ENCODE measurements at places on chromosomes 5 and 9.

- no peak for DNase-seq
Observed at GRCh38 chr5:72615061-72615460, 107.9 kb upstream of the ZNF366 start.

- no peak for DNase-seq
Observed at GRCh38 chr9:129781981-129782380, 21.0 kb upstream of the TOR1B start.

- DNase-seq: no peak
Observed at GRCh38 chr9:20187318-20187717, 398.5 kb upstream of the SLC24A2 start.

DNA sequence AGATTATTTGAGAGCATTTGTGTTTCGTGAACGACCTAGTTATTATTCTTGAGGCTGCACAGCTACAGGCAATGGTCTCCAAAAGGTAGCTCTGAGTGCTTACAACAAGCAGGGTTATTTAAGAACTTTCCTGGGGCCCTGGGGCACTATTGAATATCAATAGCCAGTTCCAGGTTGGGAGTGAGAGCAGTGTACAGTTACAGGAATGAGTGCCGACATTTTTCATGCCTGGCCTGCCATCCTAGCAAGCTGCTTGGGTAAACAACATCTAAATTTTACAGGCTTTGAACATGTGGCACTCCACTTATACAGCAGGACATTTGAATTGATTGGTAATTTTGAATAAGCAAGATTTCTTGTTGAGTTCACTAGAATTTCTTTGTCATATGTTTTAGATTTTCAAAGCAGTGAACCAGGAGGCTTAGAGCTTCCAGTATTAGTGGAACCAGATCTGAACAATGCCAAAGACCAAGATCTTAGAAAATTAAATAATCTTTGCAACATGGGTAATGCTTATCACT lies 171.9 kb upstream of the GDNF start:
- no peak for DNase-seq

DNA sequence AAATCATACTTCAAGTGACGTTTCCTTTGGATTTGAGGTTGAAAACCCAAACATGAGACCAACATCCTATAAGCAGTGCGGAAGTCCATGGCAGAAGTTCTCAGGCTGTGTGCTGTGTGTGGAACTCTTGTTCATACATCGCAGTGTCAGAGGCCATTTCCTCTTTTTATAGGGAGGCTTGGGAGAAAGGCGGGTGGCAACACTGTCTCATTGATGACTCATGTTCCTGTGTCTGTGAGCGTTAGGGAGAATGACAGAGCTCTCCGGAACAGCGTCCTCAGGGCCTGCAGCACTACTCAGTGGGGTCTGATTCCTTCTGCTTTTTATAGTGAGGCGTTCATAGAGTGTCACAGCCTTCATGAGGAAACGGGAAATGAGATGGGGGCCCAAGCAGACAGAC lies 98.8 kb upstream of the BASP1 start:
- no peak for DNase-seq

DNA sequence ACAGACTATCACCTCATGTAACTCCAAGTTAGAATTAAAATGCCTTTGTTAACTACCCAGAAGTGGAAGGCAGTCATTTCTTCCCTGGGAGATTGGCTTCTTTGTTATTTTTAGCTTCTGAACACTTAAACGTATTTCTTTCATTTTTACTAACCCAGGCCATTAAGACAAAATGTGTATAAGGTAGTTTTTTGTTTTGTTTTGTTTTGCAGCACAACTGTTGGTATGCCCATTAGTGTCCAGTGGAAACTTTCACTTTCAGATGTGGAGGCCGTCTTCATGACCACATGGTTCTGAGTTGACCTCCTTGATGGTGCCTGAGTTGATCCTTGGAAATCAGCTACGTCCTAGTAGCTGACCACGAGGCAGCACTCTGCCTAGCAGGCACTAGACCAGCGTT lies 264.6 kb upstream of the ZNF608 start:
- no peak for DNase-seq

DNA sequence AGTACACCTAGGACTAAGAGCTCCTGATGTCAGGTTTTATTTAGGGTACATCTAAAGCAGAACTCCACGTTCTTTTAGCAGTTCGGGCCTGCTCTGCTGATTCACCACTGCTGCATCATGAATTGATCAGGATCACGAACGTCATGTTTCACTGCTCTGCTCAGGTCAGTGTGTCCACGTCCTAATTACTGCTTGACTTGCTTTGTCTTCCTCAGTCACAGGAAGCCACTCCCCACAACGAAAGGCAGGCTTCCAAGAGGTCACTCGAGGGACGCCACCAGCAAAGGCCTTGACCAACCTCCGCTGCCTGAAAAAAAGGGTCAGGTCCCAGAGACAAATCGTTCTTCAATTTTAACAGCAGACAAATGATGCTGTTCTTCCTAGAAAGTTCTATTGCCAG lies 40.3 kb downstream of the CTNND2 start:
- DNase-seq: no peak

DNA sequence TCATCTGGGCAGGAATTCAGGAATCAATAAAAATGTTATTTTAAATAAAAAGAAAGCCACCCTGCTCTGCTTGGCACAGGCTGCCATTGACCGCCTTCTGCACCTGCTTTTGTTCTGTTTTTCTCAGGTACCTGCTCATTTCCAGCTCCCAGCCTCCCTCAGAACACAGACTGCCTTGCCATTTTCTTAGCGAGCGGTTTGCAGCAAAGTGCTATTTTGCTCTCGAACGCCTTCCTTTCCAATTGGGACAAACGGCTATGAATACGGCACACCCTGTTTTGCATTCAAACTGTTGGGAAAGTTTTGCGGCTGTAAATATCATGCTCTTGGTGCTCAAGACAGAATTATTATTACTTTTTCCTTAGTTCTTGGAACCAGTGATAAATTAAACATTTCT lies 25.1 kb upstream of the FCN1 start:
- DNase-seq: no peak

GRCh38 chr5:173501271-173501670 lies 115.2 kb downstream of the BOD1 start:
- no peak for DNase-seq

GRCh38 chr9:113590991-113591898 lies 127.7 kb downstream of the RGS3 start:
- DNase-seq: peak; percentile 10

- DNase-seq: no peak
Observed at GRCh38 chr5:91219091-91219802, 163.9 kb downstream of the ARRDC3 start.

GRCh38 chr5:180135128-180135955 lies 63.8 kb upstream of the RNF130 start:
- DNase-seq: no peak

DNA sequence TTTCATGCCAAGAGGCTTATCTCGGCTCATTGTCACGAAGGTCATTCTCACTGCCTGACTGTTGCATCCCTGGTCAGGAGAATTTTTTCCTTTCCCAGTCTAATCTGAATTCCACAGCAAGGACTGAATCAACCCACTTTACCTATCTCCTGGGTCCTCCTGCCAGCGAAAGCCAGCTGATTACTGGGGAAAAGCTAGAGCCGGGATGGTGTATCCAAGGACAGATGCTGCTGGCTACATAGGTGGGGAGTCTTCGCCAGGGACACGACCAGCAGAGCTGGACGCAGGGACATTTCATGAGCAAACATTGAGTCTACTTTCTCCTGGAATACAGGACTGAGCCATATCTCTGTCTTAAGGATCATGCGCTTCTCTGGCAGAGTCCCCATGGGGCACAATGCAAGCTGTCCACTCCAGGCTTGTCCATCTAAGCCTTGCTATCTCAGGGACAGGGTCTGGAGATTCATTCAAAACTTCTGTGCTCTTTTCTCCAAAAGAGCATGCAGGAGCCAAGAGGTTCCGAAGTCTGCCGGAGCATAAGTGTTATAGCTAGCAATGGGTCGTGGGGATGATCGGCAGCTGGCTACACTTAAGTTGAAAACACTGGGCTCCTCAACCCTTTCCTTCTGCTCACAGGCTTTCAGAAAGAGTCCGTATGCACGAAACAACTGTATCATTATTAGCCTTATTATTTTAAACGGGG lies 6.5 kb upstream of the HAND1 start:
- no peak for DNase-seq

GRCh38 chr5:54646356-54647101 lies 129.0 kb downstream of the SNX18 start:
- peak; percentile 42 for DNase-seq

DNA sequence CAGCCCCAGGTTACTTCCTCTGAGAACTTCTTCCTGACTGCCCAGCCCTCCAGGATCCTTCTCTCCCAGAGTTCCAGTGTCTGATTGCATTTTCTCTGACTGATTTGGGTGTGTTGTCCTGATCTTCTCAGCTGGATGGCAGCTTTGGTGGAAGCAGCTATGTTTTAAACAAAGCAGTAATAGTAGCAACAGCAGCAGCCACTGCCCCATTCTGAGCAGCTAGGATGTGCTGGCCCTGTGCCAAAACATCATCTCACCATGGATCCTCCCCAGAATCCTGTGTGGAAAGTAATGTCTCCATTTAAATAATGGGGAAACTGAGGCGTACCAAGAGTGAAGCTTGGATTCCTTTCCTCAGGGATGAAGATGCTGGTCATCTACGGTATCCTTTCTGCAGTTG lies 46.4 kb upstream of the PSD2 start:
- no peak for DNase-seq

DNA sequence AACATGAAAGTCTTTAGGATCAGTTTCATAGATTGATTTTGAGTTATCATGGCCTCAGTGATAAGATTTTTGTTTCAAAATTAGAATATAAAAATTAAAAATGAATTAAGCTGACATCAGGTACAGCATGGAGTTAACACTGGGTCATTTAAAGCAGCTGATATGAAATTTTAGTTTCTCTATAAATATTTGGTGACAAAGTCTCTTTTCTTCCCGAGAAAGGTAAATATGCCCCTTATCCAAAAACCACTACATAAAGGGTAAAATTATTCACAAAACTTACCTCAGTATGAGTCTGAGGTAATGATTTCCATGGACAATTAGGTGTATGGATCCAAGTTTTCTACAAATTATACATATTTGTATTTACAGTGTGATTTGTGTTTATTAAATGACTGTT lies 121.5 kb upstream of the PJA2 start:
- no peak for DNase-seq

DNA sequence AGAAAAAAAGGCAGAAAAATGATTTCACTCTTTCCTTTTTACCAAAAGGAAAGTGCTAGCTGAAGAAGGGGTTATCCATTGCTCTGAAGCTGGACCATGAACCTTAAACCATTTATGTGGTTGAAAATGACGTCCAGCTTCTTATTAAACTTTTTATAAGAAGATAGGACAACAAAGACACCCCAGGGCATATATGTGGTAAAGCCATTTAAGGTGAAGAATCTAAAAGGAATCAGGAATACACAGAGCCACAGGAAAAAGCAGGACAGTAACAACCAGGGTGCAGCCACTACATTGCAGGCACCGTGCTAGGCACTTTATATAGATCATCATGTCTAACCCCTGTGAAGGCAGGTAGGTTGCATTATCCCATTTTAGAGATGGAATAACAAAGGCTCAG lies 42.1 kb downstream of the RASEF start:
- no peak for DNase-seq

DNA sequence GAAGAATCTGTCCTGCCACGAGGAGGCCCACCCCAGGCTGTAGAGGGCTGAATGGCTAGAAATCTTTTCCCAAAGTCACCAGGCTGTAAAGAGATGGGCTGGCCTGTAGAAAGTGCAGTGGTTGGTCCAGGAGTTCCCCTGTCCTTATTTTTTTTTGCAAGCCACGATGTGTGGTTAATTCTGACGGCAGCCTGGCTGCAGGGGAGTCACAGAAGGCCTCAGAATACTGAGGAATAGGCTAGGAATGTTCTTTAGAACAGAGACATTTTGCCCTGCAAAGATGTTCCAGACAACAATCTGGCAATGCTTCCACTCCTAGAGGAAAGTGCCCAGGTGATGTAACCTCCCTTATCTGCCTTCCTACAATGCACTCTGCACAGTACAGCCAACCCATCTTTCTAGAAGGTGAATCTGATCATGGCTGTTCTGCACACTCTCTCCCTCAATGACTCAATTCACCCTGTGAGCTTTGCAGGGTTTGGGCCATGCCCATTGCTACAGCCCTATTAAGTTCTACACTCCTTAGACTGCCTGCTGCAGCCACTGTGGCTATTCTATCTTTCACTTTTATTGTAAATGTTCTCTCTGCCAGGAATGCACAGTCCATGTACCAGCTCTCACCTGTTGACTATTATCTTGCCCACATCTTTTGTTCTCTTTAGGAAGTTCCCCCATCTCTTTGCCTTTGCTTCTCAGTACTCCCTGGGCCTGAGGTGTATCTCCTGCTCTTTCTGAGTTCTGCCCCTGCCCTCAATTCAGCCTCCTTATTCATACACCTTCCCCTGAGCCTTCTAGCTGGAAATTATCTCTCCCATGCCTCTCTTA lies 377.8 kb upstream of the CLINT1 start:
- DNase-seq: no peak

DNA sequence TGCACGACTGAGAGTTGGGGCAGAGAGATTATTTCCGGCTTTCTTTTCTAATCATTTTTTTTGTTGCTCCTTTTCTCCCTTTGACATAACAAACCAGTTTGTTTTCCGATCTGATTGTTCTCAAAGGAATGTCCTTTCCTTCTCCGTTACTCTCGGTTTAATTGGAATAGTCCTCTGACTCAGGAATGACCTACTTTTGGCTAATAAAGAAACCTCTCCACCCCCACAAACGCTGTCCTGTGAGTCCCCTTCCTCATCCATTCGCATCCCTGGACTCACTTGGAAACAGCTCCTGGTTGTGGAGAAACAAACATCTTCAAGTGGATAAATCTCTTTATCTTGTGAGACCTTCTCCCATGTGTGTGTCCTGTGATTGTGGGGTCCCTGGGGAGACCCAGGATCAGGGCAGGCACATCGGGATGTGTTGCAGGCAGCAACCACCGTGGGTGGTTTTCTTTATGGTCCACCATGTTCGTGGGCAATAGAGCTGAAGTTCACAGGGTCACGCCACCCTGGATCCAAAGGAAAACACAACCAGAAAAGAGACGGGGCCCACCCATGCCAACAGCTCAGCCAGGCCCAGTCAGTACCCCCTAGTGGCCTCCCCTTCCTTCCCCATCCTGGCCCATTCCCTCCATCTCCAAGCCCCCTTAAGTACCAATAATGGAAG lies 45.2 kb upstream of the NEK6 start:
- DNase-seq: no peak

GRCh38 chr5:4634342-4634741 lies 505.8 kb upstream of the ADAMTS16 start:
- no peak for DNase-seq

DNA sequence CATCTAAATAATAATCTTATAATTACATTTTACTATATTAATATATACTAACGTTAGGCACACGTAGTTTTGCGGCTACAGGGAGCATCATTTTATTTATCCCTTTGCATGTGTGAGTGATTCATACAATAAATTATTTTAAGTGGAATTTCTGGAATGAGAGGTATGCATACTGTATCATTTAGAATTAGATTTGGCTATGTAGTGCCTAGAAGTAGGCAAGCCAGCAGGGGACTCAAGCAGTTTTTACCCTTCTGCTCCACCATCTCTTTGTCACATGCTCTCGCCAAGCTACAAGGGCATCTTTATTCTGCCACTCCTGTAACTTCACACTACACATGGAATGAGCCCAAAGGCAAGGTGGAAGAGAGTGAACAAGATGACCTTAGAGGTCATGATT lies 60.8 kb downstream of the MEGF10 start:
- DNase-seq: no peak

Measured in activated T-helper 1 cell treated with Interleukin-2 at 50 U/mL for 16 hours (primary cell).